T-helper 9 cell (primary cell): ENCODE measurements at places on chromosomes 12 and 14.

- no peak for DNase-seq
Observed at GRCh38 chr14:61621444-61621843, 73.9 kb upstream of the HIF1A start.

- DNase-seq: no peak
Observed at GRCh38 chr12:94596596-94596995, 53.8 kb downstream of the TMCC3 start.

- no peak for DNase-seq
Observed at GRCh38 chr12:9757433-9758025, 3.2 kb downstream of the CD69 start.

DNA sequence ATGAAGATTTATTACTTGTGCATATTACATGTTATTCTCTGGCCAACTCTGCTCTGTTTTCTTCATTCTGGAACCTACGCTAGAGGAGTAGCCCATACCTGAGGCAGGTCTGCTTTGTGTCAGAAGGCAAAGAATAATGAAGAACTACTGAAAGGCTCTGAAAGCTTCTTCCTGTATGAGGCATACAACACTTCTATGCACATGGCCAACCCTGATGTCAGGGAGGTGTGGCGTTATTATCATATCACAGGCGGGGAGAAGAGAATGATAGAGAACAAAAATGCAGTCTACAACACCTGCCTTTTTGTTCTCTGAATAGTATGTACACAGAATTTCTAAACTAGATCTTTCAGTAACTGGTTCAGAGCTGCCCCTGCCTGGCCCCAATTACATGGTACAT lies 32.5 kb upstream of the CRY1 start:
- DNase-seq: no peak

GRCh38 chr14:74909911-74910310 lies 13.1 kb downstream of the RPS6KL1 start:
- no peak for DNase-seq

DNA sequence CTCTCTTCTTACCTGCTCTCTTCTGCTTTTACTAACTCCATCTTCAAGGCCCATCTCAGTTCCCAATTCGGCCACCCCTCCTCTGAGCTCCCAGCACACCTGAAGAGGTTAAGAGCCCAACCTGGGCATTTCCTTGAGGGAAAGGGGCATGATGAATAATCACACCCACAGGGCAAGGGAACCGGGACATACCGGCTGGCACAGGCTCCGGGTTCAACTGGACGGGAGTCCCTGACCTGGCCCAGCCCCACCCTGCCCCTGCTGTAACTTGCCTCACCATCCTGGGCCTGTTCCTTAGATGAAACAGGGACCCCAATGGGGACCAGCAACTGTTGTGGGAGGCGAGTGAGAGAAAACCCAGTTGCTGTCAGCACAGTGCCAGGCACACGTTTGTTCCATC lies 8.5 kb downstream of the CCDC85C start:
- no peak for DNase-seq

GRCh38 chr14:92105073-92105892 lies 1.1 kb downstream of the ATXN3 start:
- DNase-seq: no peak

- DNase-seq: no peak
Observed at GRCh38 chr14:95875831-95876760, 536 bp upstream of the TUNAR start.
